Renal pelvis (tissue), 12 donors: ENCODE measurements at places on chromosomes 13 and 19. TPM values are rescaled to one million over a fixed set of nuclear protein-coding genes. Genes with fewer than 3 reads are reported as not detected.

Gene ZFP14
- polyA plus RNA-seq = 16.6 TPM

DNA sequence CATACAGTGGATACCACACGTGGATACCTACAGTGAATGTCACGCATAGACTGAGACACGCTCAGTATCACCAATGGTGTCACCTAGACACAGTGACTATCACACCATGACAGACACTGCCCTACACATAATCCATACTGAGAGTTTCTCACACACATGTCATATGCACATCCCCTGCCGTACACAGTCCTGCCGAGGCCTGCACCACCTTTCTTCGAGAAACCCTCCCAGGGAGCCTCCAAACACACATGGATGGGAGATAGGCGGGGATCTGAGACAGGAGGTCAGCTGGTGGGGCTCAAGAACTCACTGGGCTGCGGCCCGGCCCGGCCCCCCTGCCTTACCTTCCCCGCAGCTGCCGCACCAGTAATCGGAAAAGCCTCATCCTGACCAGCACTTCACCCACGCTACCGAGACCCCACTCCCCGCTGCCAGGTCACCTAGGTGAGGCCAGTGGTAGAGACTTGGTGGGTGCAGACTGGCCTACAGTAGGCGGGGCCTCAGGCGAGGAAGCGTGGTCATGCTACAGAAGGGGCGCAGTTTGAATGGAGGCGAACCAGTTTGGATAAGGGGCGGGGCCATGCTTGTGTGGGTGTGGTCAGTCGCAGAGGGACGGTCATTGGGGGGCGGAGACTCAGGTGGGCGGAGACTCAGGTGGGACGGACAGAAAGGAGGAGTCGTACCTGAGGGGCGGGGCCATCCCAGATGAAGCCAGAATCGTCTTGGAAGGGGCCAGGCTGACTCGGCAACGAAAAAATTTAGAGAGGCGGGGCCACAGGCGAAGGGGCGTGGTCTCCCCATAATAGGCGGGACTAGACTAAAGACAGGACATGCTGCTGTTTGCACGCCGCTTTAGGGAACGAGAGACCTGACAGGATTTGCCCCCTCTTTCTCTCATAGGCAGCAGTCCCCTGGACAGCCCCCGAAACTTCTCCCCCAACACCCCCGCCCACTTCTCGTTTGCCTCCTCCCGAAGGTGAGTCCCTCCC is 2.1 kb downstream of the MAST1 start:
- peak; percentile 49 for DNase-seq

Gene POSTN
- 118 TPM for polyA plus RNA-seq

DNA sequence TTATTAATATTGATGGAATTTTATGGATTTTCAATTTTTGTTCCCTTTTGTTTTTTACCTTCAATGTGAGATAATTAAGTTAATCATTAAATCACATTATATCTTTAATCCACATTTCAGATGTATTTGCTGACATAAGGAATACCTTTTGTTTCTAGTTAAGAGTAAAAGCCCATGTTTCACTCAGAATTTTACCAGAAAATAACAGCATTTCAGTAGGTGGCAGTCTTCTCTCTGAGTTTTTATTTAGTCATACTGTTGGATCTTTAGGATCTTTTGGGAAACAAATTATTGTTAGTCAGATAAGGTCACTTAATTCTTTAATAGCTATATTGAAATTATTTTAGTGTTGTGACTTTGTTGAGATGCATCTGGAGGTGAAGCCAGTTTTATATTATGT is 67.9 kb downstream of the NDFIP2 start:
- no peak for DNase-seq

DNA sequence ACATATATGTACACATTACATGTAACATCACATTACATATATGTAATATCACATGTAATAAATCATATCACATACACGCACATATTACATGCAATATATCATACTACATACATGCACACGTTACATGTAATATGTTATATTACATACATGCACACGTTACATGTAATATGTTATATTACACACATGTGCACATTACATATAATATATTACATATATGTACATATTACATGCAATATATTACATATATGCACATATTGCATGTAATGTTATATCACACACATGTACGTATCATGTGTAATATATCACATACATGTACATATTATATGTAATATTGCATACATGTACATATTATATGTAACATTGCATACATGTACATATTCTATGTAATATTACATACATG is 77.6 kb downstream of the GADD45B start:
- DNase-seq = no peak

- no peak for DNase-seq
Observed at GRCh38 chr13:59354665-59355369, 808.9 kb downstream of the DIAPH3 start.

- peak; percentile 20 for DNase-seq
Observed at GRCh38 chr19:53466726-53467484, 628 bp upstream of the ZNF813 start.

Gene GJA3
- 11.5 TPM for polyA plus RNA-seq

Gene OR2Z1
- not detected for polyA plus RNA-seq

GRCh38 chr19:50000841-50001557 is 24.2 kb downstream of the VRK3 start:
- DNase-seq = no peak
